Suppressor macrophage (primary cell): ENCODE measurements at places on chromosomes 1 and 21.

DNA sequence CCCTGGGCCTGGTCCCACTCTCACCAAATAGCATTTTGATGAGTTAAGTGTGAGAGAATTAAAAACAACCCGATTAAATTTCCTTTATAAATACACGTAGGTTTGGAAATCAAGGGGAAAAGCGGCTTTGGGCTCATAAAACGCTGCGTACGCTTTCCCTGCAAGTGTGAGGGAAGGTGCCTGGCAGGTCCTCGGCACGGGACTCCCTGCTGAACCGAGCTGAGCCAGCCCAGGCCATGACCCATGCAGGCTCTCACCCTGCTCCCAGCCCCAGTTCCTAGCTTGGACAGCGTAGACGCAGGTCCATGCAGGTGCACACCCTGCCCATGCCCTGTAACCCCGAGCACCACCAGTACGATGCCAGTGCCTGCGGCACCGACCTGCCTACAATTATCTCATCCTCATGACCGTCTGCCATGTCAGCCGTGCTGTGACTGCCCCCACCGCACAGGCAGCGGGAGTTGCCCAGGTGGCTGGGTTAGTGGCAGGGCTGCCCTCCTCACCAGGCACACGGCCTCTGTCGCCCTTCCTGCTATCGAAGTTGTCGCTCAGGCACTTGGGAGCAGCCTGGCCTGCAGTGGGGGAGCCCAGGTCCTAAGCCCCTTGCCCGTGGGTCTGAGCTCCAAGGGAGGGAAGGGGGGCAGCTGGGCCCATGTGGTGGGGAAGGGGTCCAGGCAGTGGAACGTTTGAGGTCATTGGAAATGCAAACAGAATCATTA lies 41.0 kb upstream of the ACTRT2 start:
- no peak for DNase-seq

GRCh38 chr1:57248830-57249229 lies 175.0 kb downstream of the DAB1 start:
- no peak for DNase-seq

- no peak for DNase-seq
These were observed 594.7 kb upstream of the CAMK1G start for GRCh38 chr1:208988811-208989222.

DNA sequence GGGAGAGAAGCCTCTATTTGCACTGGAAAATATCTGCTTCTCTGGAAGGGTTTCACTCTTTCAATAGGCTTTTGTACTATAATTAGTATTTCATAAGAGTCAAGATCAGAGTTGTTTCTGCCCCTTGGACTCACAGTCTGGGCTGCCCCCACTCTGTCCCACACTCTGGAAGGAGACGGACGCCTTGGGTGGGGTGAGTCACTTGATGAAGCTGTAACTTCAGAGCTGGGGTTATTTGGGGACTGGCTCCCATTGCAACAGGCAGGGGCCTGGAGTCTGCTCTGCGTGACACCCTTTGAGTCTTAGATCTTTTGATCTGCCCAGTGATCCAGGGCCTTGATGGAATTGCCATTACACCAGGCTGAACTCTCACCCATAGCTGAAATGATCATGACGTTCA lies 4.0 kb upstream of the KCNA10 start:
- peak; percentile 88 for DNase-seq

GRCh38 chr1:8378178-8378577 lies 60.3 kb downstream of the SLC45A1 start:
- DNase-seq, result no peak

DNA sequence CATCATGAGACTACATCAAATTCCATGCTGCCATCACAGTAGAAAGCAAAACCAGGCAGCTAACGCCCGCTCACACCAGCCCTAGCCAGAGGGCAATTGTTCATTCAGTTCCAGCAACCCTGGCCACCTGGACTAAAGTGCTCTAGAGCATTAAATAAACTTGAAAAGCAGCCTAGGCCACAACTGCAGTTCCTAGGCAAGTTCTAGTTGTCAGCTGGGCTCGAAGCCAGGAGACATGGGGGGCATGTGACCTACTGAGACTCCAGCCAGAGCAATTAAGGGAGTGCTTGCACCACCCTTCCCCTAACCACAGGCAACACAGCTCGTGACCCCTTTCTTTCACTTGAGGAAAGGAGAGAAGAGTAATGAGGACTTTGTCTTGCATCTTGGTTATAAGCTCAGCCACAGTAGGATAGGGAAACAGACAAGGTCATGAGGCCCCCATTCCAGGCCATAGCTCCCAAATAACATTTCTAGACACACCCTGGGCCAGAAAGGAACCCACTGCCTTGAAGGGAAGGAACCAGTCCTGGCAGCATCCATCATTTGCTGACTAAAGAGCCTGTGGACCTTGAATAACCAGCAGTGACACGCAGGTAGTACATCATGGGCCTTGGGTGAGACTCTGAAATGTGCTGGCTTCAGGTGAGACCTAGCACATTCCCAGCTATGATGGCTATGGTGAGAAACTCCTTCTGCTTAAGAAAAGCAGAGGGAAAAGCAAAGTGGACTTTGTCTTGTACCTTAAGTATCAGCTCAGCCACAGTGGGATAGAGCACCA lies 77.0 kb downstream of the ZZZ3 start:
- DNase-seq, result peak; percentile 82

DNA sequence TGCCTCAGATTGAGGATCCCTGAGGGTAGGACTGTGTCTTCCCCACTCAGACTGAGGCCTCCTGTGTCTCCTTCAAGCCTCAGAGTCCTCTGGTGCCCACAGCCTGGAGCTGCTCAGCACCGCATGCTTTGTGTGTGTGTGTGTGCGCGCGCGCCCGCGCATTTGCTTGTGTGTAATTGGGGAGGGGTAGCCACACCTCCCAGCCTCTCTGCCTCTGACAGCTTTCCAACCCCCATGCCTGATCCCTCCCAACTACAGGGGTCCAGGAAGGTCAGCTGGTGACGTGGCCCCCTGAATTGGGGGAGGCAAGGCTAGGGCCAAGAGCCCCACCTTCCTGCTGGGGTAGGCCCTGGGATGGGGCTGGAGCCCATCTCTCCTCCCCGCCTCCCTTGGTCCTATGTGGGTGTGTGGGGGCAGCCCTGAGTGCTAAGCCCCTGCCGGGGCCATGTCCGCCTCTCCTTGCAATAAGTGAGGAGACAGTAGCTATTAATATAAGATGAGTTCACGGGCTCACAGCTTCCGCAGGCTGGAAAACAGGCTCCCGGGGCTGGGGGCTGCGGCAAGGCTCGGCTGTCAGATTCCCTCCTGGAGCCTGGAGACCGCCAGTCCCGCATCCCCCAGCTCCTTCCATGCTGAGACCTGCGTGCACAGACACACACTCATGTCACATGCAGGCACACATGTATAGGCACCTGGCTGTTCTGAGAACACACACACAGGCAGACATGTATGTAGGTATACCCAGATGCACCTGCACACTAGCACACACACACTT lies 7.0 kb downstream of the GPR3 start:
- no peak for DNase-seq
